ENCODE measurements at places on chromosomes 5 and 9.

- DNase-seq = no peak
Measured at GRCh38 chr5:168772316-168772961, 193.3 kb upstream of the PANK3 start.

GRCh38 chr5:129082225-129083136, 12.1 kb upstream of the ISOC1 start:
- no peak for DNase-seq

GRCh38 chr5:1672396-1672795, 127.2 kb downstream of the MRPL36 start:
- no peak for DNase-seq

- DNase-seq = no peak
Measured at GRCh38 chr9:6229619-6230018, 14.0 kb downstream of the IL33 start.

DNA sequence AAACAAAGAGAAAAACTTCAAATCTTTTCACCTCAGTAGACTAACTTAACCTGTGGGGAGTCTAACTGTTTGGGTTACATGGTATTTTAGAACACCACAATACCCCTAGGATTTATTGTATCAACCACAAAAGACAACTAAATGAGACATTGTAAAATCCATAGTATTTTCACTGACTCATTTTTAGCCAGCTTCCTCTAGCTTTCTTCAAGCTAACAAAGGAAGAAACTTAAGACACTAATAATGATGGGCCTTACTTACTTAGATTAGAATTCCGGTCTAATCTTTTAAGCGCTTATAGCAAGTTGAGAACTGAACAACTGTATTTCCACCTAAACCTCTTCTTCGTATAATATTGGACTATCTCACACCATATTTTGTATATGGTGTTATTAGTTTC, 529.3 kb downstream of the DMRTA1 start:
- DNase-seq = no peak

- DNase-seq = no peak
Measured at GRCh38 chr5:124692324-124692723, 54.1 kb downstream of the ZNF608 start.

DNA sequence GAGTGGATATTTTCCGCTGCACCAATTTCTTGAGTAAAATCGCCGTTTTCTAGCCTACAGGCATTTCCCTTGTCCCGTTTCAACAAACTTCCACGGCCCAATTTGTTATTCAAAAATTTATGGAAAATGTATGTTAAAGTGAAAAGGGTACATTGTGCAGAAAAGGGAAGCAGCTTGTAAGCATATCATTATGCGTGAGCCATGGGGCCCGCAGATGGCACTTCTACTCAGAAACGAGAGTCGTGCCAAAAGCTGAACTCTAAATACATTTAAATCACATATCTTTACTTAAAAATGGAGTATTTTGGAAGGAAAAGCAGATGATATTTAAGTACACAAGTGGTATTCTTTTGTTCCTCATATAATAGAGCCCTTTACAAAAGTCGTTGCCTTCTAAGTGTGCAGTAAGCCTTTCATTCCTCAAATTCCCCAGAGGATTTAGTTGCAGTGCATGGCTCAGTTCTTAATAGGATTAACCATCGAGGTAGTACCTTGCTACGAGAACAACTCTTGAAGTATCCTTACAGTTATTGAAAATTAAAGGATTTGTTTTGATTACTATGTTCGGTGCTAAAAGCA, 1227.2 kb upstream of the WWC1 start:
- no peak for DNase-seq

DNA sequence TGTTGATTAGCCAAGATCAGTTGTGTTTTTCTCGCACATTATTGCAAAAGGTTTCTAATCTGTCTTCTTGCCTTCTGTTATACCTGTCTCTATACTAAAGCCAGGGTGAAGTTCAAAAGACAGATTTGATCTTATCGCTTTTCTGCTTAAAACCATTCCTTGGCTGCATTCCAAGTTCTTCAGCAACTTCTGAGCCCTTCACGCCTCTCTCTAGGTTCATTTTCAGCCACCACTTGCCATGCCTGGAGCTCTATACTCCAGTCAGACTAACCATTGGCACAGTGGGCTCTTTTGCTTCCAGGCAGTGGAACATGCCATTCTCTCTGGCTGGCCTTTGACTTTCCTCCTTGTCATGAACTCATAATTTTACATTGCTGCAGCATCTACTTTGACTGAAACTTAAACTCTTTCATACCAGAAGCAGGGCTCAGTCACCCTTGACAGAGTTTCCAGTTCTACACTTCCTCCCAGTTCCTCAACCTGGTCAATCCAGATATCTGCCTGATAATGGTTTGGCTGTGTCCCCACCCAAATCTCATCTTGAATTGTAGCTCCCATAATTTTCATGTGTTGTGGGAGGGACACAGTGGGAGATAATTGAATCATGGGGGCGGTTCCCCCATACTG, 114.4 kb downstream of the SLC12A2 start:
- DNase-seq = no peak

DNA sequence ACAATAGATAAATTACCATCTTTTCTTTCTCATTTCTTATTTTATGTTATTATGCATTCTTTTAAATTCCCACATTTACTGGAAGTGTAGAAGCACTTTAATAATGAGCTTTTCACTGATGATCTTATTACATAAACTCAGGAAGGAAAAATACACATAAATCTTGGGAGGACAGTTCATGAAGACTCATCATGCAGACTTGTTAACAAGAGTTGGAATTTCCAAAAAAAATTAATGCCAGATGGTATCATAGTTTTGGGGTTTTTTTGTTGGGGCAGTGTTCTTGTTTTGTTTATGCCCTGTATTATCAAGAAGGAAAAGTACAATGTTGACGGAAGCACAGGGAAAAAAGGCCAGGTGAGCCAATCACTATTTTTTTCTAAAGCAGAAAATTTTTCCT, 35.1 kb downstream of the CEMIP2 start:
- no peak for DNase-seq

GRCh38 chr9:9905736-9906135, 707.1 kb downstream of the PTPRD start:
- no peak for DNase-seq

- DNase-seq = no peak
Measured at GRCh38 chr9:132201139-132201538, 39.3 kb downstream of the NTNG2 start.

DNA sequence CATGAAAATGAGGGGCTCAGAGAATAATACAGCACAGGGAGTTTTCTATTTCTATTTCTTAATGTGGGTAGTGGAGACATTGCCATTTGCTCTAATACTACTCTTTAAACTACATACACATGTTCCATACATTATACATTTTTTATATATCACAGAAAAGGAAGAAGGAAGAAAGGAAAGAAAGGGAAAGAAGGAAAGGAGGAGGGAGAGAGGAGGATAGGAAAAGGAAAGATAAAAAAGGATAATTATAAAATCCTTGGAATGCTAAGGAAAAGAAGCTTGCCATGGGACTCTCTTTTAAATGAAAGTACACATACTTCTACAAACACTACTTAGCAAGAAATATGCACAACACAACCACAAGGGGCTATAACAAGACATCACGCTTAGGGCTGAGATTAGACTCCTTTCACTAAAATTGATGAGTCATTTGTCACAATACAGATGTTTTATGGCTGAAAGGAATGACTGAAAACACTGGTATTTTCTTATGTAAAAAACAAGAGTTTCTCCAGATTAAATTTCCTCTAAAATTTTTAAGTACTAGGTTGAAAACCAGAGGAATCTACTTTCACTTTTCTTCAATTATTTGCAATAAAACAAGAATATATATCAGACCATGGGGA, 219.8 kb downstream of the ARL15 start:
- DNase-seq = no peak

DNA sequence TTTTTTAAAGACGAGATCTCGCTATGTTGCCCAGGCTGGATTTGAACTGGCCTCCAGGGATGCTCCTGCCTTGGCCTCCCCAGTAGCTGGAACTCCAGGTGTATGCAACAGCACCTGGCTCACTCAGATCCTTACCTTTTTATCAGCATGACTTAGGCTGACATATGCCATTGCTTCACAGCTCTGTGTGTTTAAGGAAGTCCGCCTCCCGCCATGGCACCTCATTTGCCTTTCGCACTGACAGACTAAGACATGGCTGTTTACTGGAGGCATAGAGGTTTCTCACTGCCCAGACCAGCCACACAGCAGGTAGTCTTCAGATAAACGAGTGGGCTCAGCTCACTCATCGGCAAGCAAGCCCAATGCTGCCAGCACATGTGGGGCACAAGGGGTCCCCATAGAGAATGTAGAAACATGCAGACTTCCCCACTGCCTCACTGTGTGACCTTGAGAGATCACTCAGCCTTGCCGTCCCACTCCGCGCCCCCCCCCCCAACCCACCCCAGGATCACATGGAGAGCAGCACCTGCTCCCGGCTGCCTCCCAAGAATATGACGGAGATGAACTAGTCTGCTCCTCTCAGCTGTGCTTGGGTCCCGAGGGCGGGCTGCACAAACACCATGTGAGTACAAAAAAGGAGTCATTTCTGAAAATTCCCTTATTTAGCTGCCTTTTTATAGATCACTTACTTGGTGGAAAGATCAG, 62.8 kb downstream of the DCP2 start:
- no peak for DNase-seq

Data from D721Med (cell line).